Activated CD4-positive, alpha-beta T cell treated with anti-CD3 and anti-CD28 coated beads for 4 hours (primary cell): ENCODE measurements at places on chromosomes 3 and 15.

DNA sequence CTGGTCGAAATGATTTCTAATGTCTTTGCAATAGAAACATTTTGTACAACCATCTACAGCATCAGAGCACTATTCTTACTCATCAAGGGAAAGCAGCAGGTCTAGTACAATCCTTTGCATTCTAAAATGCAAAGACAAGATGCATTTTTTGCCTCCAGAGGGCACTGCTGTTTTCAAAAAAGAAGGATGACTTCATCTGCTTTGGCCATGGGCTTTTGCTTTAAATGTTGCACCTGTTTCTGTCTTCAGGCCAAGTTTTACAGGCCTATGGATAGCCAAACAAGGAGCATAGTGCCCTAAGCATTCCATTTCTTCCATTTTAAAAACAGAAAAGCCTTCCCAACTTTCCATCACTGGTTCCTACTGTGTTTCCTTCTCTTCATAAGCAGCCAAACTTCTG, 3.4 kb downstream of the PARP9 start:
- DNase-seq, result peak; percentile 51

- no peak for DNase-seq
These were observed 75.7 kb upstream of the GBE1 start for GRCh38 chr3:81837071-81837593.

GRCh38 chr3:19399356-19399755, 251.0 kb downstream of the KCNH8 start:
- DNase-seq, result no peak

- no peak for DNase-seq
These were observed 46.7 kb upstream of the PYDC2 start for GRCh38 chr3:191414286-191414685.

- no peak for DNase-seq
These were observed 23.5 kb upstream of the TBC1D5 start for GRCh38 chr3:17765819-17766472.

DNA sequence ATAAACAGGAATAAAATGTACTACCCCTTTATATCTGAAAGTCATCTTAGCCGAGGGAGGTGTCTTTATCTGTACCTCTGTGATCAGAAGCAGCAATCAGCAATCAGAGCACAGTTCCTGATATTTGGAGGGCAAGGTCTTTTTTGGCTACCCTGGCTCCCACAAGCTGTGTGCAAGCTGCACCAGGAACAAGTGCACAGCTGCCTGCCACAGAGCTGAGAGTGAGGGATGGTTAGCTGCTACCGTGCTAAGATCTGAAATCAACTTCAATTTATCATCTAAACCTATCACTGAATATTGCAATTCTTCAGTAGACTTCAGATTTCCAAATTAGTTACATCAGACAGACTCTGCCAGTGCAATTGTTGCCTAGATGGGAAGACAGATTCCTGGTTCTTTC, 404.6 kb upstream of the ARL6 start:
- DNase-seq, result no peak

GRCh38 chr3:187695449-187695848, 6.9 kb downstream of the RTP2 start:
- no peak for DNase-seq

DNA sequence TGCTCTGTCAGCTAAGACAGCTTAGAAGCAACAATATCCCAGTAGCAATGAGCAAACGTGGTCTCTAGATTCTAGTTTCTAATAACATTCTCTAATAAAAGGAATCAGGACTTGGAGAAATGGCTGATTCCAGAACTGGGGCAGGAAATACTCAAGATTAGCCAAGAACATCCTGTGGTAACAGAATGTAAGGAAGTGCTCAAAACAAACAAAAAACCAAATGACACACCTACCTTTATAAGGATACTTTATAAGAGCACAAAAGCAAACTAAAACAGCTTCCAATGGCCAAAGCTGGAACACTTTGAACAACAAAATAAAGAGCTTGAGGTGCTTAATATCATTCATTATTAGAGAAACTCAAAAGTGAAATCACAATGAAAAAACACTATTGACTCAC, 33.1 kb upstream of the EIF5A2 start:
- DNase-seq, result no peak

DNA sequence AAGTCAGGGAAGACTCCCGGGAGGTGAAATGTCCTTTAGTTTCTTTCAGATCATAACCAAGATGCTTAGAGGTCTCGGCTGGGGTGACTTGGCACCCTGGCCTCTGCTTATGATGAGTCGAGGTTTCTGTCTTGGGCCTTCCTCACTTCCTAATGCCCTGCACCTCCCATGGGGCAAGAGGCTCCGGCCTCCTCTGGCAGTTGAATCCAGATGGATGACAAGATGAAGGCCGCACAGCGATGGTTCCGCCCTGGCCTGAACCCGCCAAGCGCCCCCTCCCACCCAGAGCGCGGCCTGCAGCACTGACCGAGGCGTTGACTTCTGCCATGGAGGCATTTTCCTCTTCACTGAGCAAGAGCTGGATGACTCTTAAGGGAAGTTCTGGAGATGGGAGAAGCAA, 31.3 kb downstream of the MUC20 start:
- no peak for DNase-seq

DNA sequence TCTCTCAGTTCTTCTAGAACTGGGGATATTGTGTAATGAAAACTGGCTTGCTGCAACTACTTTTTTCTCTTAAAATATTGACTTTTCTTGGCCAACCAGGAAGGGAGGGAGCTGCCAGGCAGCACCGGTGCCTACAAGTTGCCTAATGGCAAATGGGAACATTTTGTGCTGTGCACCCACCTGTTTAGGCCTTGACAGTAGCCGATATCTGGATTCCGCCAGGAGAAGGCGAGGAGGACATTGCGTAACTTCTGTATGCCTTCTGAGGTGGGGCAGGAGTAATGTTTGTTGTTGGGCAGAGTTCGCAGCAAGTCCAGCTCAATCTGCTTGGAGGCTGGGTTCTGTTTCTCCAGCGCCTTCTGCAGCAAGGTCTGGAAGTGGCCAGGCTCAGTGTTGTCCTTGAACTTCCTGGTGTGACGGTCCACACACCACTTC, 64.9 kb downstream of the TBC1D2B start:
- DNase-seq, result no peak

DNA sequence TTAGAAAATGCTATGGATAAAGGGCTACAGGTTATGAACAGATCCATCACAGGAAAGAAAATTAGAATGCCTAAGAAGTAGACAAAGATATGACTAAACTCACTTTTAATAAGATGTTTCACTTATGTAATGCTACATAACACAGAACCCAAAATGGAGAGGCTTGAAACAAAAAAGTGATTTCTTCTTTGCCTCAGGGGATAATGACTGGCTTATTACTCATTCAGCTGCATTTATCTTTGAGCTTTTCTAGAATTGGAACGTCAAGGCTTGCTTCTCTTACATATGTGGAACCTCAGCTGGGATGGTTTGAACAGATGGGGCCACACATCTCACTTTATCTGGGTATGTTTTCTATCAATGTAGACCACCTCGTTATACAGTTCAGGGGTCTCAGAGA, 120.6 kb upstream of the EPHA3 start:
- no peak for DNase-seq

DNA sequence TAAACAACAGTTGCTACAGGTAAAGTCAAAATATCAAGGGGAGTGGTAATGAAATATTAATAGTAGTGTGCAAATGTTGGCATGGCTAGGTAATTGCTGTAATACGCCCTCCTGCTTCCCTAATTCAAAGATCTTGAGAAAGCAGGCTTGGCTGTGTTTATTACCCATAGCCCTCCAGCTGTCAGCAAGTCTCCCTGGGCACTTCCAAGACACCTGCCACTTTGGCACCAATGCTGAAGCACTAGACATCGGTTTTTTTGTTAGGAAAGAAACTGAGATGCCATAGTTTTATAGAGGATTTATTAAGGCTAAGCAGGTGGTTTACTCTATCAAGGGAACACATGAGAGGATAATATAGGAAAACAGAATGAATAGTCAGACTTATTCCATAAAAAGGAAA, 64.4 kb downstream of the P2RY1 start:
- no peak for DNase-seq

GRCh38 chr3:5618170-5618569, 430.7 kb downstream of the EDEM1 start:
- no peak for DNase-seq

- no peak for DNase-seq
These were observed 165.1 kb upstream of the UBE2E1 start for GRCh38 chr3:23640471-23641146.

DNA sequence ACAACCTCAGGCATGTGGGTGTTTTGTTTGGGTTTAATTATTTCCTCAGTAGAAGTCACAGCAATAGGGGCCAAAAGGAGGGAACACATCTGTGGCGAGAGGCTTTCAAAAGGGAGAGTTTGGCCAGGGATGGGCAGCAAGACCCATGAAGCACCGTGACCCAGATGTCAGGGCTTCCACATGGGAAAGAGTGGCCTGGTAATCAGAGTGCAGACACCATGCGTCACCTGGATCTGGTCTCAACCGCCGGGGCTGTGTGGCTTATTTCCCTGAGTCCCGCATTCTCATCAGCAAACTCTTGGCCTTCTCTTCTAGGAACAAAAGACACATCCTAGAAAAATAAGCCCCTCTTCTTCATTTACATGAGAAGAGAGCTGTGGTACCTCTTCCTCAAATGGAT, 12.4 kb upstream of the MUSTN1 start:
- DNase-seq, result no peak

- no peak for DNase-seq
These were observed at the start of gene HRG for GRCh38 chr3:186665625-186666188. Gene HRG (plus strand): TSS chr3:186666014. CDS start chr3:186666032, 18 bp downstream.

DNA sequence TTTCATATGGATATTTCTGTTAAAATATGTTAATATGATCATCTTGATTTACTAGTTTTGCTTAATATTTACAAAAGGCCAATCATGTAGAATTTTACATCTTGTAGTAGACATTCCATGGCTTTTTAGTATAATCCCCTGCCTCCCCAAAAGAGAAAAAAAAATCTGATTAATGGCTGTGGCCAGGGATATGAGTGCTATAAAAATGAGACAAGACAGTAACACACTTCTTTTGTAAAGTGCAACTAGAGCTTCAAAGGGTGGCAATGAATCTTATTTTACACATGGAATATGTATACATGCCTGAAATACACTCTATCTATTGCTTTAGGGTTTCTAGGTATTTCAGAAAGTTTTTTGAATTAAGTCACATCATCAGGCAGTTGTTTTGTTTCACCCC, 112.2 kb upstream of the NANOGP8 start:
- no peak for DNase-seq

GRCh38 chr3:73614419-73614818, 10.3 kb downstream of the PDZRN3 start:
- no peak for DNase-seq

GRCh38 chr3:38542401-38543298, 46.5 kb downstream of the EXOG start:
- DNase-seq, result no peak

GRCh38 chr15:44532689-44533088, 4.3 kb upstream of the EIF3J start:
- DNase-seq, result no peak

DNA sequence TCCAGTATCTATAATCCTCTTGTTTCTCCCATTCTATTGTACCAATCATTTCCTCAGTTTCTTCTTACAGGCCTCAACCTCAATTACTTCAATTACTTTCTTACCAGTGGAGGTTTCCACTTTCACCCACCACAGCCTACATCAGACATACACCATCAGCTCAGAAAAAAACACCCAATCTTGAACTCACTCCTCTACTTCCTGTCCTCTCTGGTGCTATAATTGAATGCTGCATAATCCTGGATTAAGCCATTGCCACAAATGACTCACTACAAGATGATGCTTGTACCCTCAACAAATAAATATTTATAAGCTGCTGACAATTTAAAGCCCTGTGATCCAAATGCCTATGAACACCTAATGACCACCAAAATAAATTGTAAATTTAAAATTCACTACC, 18.5 kb downstream of the RYK start:
- DNase-seq, result no peak

- DNase-seq, result no peak
These were observed 105.5 kb downstream of the TGFBR2 start for GRCh38 chr3:30711867-30712266.

DNA sequence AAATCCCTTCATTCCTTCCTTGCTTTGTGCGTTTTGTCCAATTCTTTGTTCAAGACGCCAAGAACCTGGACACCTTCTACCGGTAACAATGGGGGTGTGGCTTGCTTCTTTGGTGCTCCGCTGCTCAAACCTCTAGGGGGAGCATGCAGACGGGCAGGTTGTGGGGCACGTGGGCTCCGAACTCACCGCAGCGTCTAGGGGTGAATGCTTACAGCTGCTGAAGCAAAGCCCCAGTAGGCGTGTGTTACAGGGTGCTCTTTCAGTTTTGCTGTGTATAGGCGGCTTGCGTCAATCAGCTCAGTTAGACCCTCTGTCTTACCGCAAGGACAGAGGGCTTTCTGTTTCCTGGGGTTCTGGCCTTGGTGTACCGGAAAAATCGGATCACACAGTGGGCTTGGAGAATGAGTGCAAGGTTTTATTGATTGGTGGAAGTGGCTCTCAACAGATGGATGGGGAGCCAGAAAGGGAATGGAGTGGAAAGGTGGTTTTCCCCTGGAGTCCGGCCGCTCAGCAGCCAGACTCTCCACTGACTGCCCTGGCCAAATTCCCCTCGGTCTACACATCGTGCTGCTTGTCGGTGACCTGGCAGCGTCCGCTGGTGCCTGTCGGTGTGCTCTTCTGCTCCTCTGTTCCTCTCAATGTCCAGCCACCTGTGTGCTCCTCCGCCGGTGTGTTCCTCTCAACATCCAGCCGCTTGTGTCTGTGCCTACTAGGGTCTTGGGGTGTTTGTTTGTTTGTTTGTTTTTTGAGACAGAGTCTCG, 1.2 kb upstream of the LRRC34 start:
- DNase-seq, result peak; percentile 72

GRCh38 chr3:137471130-137471529, 293.0 kb upstream of the SOX14 start:
- DNase-seq, result no peak

DNA sequence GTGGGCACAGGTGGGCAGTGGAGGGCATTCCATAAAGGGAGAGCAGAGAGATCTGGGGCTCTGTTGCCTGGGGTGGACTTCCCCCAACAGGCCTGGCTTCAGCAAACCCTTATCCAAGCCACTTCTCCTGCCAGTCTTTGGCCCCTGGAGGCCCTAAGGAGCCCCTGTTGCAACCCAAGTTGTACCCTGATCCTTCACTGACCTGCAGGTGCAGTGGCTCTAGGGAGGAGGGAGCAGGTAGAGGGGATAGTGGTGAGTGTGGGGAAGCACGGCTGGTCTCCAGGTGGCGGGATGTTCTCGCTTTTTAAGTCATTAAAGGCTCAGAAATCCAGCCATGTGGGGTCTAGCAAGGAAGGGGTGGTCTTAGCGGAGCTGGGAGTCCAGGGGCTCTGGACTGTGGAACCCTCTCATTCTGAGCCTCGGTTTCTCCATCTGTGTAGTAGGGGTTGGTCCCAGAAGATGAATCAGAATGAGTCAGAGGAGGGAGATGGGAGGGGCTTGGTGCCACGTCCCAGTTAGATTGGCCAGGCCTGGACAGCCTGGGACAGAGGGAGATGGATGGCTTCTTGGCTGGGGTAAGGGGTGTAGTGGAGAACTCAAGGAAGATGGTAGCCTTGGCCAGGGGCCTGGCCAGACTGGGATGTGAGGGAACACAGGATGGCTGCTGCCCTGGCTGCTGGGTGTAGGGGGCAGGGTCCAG, 2.6 kb downstream of the ZBTB47 start:
- no peak for DNase-seq
